ENCODE measurements at places on chromosomes 11 and 22. TPM values are rescaled to one million over a fixed set of nuclear protein-coding genes. Genes with fewer than 3 reads are reported as not detected.

DNA sequence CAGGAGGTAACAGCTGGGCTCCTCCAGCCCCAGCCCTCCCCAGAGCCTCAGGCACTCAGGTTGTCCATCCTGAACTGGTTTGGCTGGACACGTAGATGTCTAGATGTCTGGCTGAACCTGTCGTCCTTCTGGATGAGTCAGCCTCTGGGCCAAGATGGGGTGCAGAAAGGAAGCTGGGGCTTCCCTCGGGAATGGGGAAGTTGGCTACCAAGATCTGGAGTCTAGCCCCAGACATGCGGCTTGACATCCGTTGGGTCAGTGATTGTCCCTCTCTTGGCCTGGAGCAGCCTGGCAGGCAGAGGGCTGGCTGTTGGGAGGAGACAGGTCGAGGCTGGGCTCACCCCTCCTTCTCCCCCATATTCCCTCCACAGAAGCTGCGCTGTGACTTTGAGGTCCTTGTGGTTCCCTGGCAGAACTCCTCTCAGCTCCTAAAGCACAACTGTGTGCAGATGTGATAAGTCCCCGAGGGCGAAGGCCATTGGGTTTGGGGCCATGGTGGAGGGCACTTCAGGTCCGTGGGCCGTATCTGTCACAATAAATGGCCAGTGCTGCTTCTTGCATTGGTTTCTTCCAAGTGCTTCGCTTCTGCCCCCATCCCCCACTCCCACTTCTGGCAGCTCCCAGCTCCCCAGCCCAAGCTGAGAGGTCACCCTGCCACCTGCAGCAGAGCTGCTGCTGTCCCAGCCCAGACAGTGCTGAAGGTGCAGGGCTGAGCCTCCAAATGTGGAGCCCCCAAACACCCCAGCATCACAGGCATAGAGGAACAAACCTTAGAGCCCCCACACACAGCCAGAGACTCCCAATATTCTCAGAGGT, 1.3 kb downstream of the CST6 start:
- peaks cover 13% of the 10 kb centered on the region for H3K27me3 ChIP-seq
- no peak overlapping the region for H3K4me3 ChIP-seq
- no peak overlapping the region for H3K27ac ChIP-seq
- H3K36me3 ChIP-seq, result no peaks in the 10 kb centered on the region

The GPR83 gene
- total RNA-seq, result 0.16 TPM

GRCh38 chr22:49107961-49108530, 719.6 kb downstream of the BRD1 start:
- H3K4me3 ChIP-seq, result no peak overlapping the region
- no peaks in the 10 kb centered on the region for H3K36me3 ChIP-seq
- no peak for DNase-seq
- no peaks in the 10 kb centered on the region for H3K4me1 ChIP-seq
- no peak overlapping the region for H3K27ac ChIP-seq
- peaks cover 2% of the 10 kb centered on the region for H3K27me3 ChIP-seq

DNA sequence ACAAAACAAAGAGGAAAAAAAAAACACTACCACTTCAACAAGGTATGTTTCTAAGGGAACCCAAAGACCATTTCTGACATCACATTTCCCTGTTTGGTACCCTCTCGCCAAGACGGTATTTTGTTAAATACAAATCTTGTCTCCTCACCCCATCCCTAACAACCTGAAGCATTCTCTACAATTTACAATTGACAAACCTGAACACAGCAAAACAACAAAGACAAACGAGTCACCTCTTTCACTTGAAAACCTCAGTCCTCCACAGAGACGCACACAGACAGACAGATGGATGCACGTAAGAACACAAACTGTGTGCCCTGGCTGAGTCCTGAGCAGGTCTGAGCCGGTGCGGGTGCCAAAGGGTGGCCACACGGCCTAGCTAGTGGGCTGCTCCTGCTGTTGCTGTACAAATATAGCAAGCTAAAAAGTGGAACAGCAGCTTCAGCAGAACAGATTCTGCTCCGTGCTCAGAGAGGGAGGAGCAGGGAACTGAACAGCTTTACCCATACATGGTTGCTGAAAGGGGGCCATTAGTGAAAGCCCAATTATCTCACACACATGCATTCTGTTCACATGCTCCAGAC, 28.5 kb downstream of the CELF1 start:
- no peak for DNase-seq
- H3K4me1 ChIP-seq, result peaks cover 62% of the 10 kb centered on the region
- peak overlapping the region; percentile 65 for H3K4me3 ChIP-seq
- peak overlapping the region; percentile 85 for H3K27ac ChIP-seq

- no peaks in the 10 kb centered on the region for H3K27me3 ChIP-seq
- no peak for DNase-seq
- H3K36me3 ChIP-seq, result peaks cover 3% of the 10 kb centered on the region
- H3K27ac ChIP-seq, result no peak overlapping the region
- no peak overlapping the region for H3K4me3 ChIP-seq
Observed at GRCh38 chr11:103395612-103396011, 286.4 kb downstream of the DYNC2H1 start.

The OR6Q1 gene
- not detected for total RNA-seq

The CECR2 gene
- 1.6 TPM for total RNA-seq

DNA sequence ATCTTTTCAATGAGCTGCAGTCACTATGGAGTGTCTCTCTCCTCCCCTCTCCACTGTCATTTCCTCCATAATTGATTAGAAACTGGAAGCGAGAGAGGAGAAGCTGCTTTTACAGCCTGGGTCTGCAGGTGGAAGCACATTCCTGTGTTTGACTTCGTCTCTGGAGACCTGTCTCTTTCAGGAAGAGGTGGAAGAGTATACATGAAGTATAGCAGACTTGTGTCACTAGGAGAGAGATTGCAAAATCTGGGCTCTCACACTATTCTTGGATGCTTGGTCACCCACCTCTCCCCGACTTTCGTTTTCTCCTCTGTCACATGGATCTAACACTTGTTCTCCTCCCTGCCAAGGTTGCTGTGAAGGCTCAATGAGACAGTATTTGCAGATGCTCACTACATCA, 323.3 kb downstream of the NTM start:
- no peak for DNase-seq
- H3K4me1 ChIP-seq, result no peaks in the 10 kb centered on the region
- peaks cover 11% of the 10 kb centered on the region for H3K27me3 ChIP-seq
- H3K36me3 ChIP-seq, result no peaks in the 10 kb centered on the region
- H3K4me3 ChIP-seq, result no peak overlapping the region

GRCh38 chr22:36282328-36282831, 29.4 kb downstream of the APOL1 start:
- H3K36me3 ChIP-seq, result peaks cover 74% of the 10 kb centered on the region
- DNase-seq, result no peak
- no peaks in the 10 kb centered on the region for H3K27me3 ChIP-seq
- H3K4me3 ChIP-seq, result no peak overlapping the region
- H3K4me1 ChIP-seq, result peaks cover 12% of the 10 kb centered on the region

DNA sequence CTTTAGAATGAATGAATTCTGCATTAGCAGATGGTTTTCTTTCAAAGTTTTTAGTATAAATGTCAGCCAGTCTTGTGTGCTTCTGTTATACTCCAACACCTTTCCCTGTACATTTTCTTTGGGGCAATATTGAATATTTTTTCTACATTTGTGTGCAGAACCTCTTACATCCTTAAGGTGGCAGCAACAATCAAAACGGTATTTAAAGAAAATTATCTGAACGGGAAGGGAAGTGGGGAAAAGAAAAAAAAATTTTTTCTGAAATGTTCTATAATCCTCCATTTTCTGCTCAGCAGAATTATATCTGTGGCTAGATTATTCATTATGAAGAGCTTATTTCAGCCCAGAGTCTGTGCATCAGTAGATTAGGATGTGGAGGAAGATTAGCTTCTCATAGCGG, 347.3 kb upstream of the RAG2 start:
- no peak overlapping the region for H3K4me3 ChIP-seq
- H3K27ac ChIP-seq, result no peak overlapping the region
- H3K4me1 ChIP-seq, result no peaks in the 10 kb centered on the region
- H3K36me3 ChIP-seq, result no peaks in the 10 kb centered on the region
- DNase-seq, result no peak

The NLRP14 gene
- total RNA-seq, result 0.11 TPM

GRCh38 chr11:74443071-74443864, 24.1 kb downstream of the KCNE3 start:
- DNase-seq, result no peak
- H3K4me3 ChIP-seq, result no peak overlapping the region
- no peaks in the 10 kb centered on the region for H3K36me3 ChIP-seq
- H3K27ac ChIP-seq, result no peak overlapping the region
- H3K27me3 ChIP-seq, result peaks cover 15% of the 10 kb centered on the region

- DNase-seq, result no peak
- H3K36me3 ChIP-seq, result no peaks in the 10 kb centered on the region
- no peaks in the 10 kb centered on the region for H3K4me1 ChIP-seq
- H3K27ac ChIP-seq, result no peak overlapping the region
- no peak overlapping the region for H3K4me3 ChIP-seq
Observed at GRCh38 chr11:114918286-114918685, 240.0 kb downstream of the NXPE2 start.

The DRD4 gene
- 0.49 TPM for total RNA-seq

DNA sequence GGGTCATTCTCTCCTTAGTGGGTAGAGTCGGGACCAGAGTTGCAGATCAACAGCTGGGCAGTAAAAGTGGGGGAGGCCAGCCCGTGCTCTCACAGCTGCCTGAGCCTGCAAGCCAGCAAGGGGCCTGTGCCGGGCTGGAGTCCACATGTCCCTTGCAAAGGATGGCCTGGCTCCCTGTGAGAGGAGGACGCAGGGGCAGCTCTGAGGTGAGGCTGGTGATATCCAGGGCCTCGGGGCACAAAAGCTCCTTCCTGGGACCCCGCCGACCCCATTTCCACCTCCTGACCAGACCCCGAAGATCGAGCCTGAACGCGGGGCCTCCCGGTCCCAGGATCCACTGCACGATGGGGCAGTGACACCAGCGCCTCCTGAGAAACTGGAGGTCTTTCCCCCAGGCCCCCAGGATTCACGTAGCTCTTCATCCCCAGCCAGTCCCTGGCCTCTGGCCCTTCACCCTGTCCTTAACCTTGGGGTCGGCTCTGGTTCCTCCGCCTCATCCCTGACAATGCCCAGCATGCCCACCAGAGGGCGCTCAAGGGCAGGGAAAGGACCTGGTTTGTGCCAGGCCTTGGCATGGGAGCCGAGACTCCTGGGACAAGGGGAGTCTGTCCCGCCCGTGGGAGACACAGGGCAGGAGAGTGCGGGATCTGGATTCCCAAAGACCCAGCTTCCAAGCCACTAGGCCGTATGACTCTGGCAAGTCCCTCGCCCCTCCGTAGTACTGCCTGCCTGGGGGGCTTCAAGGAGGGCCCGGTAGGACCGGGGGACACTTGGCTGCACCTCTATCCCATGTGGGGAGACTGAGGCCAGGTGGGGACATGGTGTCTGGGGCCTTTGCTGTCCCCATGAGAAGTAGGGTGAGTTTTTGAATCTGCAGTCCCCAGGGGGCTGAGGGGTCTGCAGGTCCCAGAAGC, 17.8 kb upstream of the WNT7B start:
- peaks cover 26% of the 10 kb centered on the region for H3K4me1 ChIP-seq
- H3K4me3 ChIP-seq, result no peak overlapping the region
- peak; percentile 79 for DNase-seq

The MMP3 gene
- total RNA-seq, result not detected

DNA sequence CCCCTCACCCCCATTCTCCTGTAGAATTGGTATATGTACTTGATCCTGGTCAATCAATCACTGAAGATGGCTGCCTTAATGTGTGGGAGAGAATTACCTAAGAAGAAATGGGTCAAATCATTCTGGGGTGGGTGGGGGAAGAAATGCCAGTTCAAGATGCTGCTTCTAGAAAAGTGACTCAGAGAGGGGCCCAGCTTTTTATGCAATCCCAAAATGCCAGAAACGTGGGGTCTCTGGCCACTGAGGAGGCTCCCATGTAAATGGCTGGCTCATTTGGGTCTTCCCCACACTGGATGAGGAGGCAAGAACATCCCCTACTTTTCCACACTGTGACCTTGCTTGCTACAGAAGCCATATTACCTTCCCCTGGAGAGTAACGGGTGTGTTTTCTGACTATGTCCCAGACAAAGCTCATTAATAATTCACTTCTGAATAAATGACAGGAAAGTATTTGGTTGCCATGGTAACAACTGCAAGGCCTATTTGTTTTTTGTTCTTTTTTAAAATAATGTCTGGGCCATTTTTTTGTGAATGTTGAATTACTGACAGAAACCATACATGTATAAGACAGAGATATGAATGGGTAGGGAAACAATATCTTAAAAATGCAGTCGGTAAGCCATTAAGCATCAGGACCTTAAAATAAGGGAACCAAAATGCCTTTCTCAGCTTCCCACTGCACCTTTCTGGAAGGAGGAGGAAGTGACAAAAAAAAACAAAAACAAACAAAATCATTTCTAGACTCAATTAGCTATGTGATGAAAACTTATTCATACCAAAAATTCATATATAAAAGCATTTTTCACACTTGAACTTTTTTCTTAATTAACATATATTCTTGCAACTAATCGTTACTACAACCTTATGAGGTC, 32.0 kb downstream of the SLC1A2 start:
- no peak overlapping the region for H3K4me3 ChIP-seq
- peaks cover 25% of the 10 kb centered on the region for H3K4me1 ChIP-seq
- no peaks in the 10 kb centered on the region for H3K27me3 ChIP-seq
- H3K36me3 ChIP-seq, result no peaks in the 10 kb centered on the region

The CHRM4 gene
- 0.42 TPM for total RNA-seq

- no peak for DNase-seq
- H3K27me3 ChIP-seq, result no peaks in the 10 kb centered on the region
- no peaks in the 10 kb centered on the region for H3K36me3 ChIP-seq
- no peak overlapping the region for H3K27ac ChIP-seq
- no peak overlapping the region for H3K4me3 ChIP-seq
Observed at GRCh38 chr11:12523180-12523924, 146.0 kb downstream of the PARVA start.

DNA sequence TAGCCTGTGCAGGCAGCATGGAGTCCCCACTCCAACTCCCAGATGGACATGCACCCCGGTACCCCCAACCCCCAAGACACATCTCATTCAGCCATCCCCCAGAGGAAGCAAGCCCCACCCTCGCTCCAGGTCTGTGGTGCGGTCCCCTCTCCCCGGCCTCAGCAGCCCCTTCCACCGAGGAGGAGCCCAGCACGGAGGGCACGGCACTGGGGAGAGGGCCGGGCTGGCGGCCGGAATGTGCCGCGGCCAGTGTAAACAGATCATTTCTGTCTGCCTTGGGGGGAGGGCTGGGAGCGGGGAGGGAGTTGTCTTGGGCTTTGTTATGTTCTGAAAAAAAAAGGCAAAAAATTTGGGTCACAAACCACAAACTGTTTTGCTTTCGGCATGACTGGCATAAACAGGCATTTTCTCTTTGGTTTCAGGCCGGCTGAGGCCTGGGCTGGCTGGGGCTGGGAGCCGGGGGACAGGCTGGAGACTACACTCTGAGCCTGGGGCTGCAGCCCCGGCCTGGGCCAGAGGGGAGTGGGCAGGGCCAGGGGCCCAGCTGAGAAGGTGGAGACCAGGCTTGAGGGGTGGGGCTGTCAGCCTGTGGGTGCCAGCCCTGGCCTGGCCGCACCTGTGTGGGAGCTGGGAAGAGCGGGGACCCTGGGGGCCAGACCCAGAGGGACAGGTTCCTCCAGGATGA, 16.8 kb downstream of the IGF2 start:
- H3K4me3 ChIP-seq, result no peak overlapping the region
- no peak overlapping the region for H3K27ac ChIP-seq
- no peaks in the 10 kb centered on the region for H3K4me1 ChIP-seq
- DNase-seq, result no peak
